ENCODE measurements at places on chromosomes 5 and 9. TPM values are rescaled to one million over a fixed set of nuclear protein-coding genes. Genes with fewer than 3 reads are reported as not detected.

The HSPB3 gene
- not detected for total RNA-seq

The HAVCR2 gene
- 0.21 TPM for total RNA-seq

The ARHGEF37 gene
- total RNA-seq, result 8.9 TPM

The CKMT2 gene
- total RNA-seq, result not detected

DNA sequence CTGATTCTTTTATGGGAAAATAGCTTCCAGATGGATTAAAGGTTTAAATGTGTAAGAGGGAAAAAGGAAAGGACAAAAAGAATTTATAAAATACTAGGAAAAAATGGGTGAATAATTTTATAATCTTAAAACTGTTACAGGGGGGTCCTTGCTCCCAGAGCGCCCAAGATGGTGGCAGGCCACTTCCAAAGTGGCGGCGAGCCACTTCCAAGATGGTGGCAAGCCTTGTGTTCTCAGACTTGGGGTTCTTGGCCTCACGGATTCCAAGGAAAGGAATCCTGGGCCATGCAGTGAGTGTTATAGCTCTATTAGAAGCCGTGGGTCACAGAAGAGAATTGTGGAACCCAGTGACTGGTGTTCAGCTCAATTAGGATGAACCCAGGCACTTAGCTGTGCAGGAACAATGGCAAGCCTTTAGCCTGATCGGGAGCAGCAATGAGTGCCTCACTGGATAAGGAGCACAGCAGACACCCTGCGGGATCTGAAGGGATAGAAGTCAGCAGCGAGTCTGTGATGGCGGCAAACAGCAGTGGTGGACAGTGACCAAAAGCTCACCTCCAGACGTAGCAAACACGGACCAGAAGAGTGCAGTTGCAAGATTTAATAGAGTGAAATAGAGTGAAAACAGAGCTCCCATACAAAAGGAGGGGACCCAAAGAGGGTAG lies 83.2 kb upstream of the SNCAIP start:
- no peak for DNase-seq

GRCh38 chr5:139178589-139178917 lies 19.6 kb downstream of the SIL1 start:
- DNase-seq, result no peak

- DNase-seq, result no peak
Observed at GRCh38 chr5:135272311-135272805, 126.7 kb downstream of the MACROH2A1 start.
